ENCODE measurements at places on chromosomes 12 and 14. TPM values are rescaled to one million over a fixed set of nuclear protein-coding genes. Genes with fewer than 3 reads are reported as not detected.

NUP37 gene
- total RNA-seq = 19.5 TPM

BBOF1 gene
- 4.4 TPM for total RNA-seq

PPP4R4 gene
- 4.6 TPM for total RNA-seq

PRR4 gene
- 2.2 TPM for total RNA-seq
